ENCODE measurements at places on chromosomes 12 and 14.

DNA sequence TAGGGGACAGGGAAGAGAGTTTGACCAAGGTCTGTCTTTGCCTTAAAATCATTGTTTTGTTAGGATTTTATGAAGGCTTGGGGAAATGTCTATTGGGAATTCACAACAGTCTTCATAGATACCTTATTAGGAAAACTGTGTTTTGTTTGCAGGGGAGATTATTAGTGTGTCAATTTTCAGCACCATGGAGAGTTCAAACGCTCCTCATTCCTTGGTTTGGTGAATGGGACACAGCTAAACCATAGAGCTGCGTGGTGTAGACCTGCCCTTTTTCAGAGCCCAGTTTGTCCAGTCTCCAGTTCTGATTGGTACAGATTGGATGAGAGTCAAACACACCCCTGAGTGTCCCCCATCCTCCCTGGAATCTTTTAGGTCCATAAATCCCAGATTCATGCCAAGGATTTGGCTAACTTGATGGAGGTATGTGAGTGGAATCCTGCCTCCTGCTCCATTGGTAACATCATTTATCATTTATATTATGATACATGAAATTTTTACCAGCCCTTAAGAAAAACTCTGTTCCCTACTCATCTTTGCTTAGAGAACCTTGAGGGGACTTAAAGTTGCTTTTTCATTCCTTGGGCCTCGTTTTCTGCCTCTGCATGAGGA is 12.0 kb downstream of the NGDN start:
- no peak for DNase-seq

DNA sequence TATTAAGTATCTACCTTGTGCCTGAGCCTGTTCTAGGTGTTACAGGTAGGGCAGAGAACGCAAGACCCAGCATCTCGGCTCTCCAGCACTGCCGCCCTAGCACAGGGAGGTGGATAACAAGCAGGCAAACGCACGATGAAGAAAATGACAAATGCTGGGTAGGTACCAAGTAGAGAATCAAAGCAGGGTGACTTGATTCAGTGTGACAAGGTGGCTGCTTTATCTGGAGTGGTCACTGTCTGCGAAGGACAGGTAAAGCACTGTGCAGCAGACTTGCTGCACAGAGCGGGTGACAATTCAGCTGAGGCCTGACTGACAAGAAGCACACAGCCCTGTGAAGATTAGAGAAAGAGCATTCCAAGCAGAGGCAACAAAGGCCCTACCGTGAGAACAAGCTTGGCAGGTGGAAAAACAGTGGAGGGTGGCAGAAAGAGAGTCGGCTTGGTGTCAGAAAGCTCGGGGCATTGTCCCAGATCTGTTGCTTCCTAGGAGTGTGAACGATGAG is 12.9 kb downstream of the PRKCH start:
- no peak for DNase-seq

DNA sequence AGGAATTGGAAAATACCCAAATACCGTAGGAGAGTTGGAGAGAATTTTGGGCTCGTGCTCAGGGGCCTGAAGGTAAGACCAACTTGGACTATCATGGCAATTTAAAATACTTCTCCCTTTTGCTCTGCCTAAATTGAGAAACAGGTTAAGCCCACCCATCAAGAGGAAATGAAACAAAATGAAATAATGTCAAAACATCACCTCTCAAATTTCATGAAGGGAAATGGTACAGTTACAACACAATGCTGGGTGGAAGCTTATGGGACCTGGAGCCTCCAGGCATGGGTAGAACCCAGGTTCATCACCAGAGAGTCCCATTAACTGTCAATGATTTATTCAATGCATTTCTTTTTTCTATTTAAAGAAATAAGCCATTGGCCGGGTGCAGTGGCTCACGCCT is 33.7 kb downstream of the FOS start:
- no peak for DNase-seq

GRCh38 chr12:95216711-95217376 is 423 bp downstream of the FGD6 start:
- peak; percentile 63 for DNase-seq

DNA sequence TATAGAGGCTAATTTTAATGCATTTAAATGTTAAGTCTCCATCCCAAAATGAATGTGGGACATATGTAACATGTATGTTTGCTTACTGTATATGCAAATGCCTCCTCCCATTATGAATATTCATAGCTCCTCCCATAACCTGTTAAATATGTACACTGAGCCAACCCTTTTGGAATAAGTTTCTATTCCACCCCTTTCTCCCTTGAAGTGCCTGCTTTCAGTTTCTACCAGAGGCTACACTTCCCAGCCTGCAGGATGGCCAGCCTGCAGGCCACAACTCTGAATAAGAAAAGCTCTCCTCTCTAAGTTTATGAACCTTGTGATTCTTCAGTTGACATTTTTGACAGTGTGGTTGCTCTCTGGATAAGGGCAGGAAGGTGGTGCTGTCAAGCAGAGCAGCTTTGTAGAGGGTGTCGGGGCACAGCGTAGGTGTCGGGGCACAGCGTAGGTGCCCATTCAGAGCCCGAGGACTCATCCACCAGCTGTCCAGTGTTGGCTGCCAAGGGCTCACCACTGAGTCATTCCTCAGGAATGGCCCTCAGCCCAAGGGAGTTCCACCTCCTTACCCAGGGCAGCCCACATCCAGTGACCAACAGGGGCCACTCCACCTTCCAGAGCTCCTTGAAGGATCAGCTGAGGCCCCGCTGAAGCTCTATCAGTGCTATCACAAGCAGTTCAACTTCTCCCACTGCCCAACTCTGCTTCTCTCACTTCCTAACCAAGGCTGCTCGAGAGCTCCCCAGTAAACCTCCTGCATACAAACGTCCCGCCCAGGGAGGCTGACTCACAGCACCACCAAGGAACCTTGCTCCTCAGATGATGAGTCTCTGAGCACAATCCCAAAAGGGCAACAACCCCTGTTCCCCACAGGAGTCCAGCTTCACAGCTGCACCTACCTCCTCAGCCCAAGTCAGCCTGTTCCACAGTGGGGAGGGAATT is 31.4 kb downstream of the VWF start:
- DNase-seq, result no peak

DNA sequence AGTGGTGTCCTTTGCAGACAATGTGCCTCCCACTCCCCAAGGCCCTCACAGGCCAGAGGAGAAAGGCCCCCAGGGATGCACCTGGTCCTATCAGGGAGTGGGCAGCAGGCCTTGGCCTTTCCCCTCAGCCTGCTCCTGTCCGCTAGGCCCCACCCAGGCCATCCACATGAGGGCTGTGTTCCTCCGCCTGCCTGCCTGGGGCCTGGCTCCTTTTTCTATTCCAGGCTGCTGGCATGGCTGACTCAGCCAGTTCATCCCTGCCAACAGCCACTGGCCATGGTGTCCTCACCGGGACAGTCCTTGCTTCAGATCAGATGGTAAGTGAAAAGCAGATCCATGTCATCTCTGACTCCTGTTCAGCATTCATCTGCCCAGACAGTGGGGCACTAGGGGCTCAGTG is 13.4 kb downstream of the ISM2 start:
- no peak for DNase-seq

DNA sequence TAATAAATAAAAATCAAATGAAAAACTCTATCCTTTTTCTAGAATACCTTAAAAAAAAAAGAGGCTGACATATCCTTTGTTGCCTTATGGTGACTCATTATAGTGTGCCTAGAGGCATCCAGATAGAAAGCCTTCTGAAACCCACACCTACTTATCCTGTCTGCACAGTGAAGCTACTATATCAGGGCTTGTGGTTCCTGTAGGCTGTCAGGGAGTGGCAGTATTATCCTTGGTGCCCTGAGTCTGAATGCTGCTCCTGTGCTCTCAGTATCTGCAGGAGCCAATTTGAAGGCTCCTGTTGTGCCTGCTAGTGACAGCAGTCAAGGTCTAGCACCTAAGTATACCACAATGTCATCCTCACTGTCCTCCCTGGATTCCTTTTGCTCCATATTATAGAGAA is 168.4 kb upstream of the AVPR1A start:
- peak; percentile 24 for DNase-seq

- no peak for DNase-seq
These were observed 46.0 kb upstream of the TRAF3 start for GRCh38 chr14:102731101-102731870.

GRCh38 chr14:59699442-59699841 is 122.8 kb upstream of the CCDC175 start:
- no peak for DNase-seq

- no peak for DNase-seq
These were observed 80.3 kb upstream of the SRRM4 start for GRCh38 chr12:118900993-118901392.

GRCh38 chr14:75277008-75277814 is 1.4 kb upstream of the FOS start:
- DNase-seq, result peak; percentile 71

GRCh38 chr12:103947871-103948555 is 17.7 kb upstream of the TDG start:
- DNase-seq, result no peak

- no peak for DNase-seq
These were observed 29.9 kb upstream of the TC2N start for GRCh38 chr14:91897106-91897701.

GRCh38 chr14:106419376-106419965 is 893.1 kb downstream of the TMEM121 start:
- DNase-seq, result no peak

DNA sequence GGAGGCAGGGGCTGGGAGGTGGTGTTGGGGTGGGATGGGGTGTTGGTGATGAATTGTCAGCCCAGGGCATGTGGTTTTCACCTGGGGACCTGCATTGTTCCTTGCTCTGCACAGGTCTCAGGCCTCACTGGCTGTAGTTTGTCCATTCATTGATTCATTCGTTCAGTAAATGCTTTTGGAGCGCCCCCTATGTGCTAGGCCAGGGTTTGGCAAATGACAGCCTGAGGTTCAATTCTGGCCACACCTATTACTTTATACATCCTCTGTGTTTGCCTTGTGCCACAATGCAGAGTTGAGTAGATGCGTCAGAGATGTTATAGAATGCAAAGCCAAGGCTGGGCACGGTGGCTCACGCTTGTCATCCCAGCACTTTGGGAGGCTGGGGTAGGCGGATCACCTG is 4.7 kb downstream of the ADCK1 start:
- DNase-seq, result no peak

- peak; percentile 84 for DNase-seq
These were observed 94.3 kb downstream of the OTX2 start for GRCh38 chr14:56715938-56716337.

DNA sequence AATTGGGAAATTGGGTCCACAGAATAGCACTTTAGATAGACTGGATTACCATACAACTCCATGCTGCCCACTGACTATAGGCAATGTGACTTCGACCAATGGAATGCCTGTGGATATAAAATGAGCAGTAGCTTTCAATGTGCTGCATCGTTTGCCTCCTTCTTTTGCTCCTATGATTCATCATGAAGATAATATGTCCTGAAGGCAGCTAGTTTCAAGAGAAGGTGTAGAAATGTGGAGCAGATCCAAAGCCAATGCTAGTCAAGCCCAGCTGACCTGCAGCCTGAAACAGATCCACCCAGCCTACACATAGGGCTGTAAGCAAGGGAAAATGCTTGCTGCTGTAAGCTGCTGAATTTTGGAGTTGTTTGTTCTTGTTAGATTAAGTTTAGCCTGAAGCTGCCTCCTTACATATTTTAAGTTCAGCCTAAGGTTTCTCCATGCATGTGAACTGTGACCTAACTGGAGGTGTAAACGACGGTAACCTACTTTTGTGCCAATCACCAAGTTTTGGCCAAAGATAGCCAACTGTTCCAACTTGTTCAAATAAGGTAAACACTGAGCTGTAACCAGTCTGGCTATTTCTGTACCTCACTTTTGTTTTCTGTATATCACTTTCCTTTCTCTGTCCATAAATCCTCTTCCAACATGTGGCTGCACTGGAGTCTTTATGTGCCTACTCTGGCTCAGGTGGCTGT is 169.1 kb upstream of the AVPR1A start:
- DNase-seq, result no peak

DNA sequence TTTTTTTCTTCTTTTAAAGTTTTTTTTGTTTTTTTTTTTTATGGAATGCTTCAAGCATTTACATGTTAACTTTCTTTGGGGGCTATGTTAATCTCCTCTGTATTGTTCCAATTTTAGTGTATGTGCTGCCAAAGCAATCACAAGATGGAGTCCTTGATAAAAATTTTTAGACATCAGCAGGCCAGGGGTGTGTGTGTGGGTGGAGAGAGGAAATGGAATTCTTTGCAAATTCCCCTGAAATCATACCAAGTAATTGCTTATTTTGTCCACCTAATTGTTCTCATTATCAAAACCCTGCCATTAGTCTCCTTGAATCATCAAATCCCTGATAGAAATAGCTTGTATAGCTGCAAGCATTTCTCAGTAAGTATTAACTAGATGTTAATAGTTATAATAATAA is 21.7 kb downstream of the RNF212B start:
- DNase-seq, result no peak

- no peak for DNase-seq
These were observed 23.1 kb upstream of the HELB start for GRCh38 chr12:66279123-66279712.

GRCh38 chr14:88016768-88017167 is 11.8 kb downstream of the GPR65 start:
- DNase-seq, result no peak

- no peak for DNase-seq
These were observed 1010.8 kb downstream of the FLRT2 start for GRCh38 chr14:86540636-86541247.

DNA sequence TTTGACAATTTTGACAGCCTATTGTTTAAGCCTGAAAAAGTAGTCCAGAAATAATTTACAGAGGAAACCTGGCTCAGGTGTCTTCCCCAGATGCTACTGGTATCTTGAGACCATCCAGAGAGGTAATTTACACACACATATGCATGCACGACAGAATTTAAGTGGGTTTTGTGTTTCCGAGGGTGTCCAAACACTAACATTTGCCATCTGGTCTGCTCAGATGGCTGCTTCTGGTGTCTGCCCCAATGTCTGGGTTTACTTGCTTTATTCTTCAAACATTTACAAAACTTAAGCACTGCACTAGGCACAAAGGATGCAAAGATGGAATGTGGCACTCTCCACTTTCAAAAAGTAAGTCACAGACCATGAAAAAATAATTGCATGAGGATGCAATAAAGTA is 226.6 kb upstream of the EGLN3 start:
- no peak for DNase-seq

DNA sequence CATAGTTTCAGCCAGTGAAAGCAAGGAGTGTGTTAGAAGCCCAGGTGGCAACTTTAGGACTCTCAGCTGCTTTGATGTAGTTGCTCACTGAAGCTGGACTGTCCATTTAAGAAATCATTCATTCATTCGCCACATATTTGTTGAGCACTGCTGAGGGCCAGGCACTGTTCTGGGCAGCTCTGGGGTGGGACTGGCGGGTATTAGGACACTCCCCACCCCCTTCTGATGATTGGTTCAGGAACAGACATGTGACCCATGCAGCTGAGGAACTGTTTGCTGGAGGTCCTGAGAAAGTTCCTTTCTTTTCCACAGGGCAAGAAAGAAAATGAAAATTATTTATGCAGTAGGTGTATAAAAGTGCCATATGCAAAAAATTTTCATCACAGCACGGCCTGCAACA is 70.3 kb upstream of the CHST11 start:
- no peak for DNase-seq
